Uterus (tissue), 4 donors: ENCODE measurements at places on chromosomes 2 and 18. TPM values are rescaled to one million over a fixed set of nuclear protein-coding genes. Genes with fewer than 3 reads are reported as not detected.

ANKRD62 gene
- 0.18 TPM for total RNA-seq

STPG4 gene
- total RNA-seq: not detected

- no peak overlapping the region for H3K4me3 ChIP-seq
- H3K4me1 ChIP-seq: no peaks in the 10 kb centered on the region
- no peak for DNase-seq
- no peaks in the 10 kb centered on the region for H3K27me3 ChIP-seq
These were observed 779.4 kb upstream of the FSHR start for GRCh38 chr2:49933711-49934110.

DNA sequence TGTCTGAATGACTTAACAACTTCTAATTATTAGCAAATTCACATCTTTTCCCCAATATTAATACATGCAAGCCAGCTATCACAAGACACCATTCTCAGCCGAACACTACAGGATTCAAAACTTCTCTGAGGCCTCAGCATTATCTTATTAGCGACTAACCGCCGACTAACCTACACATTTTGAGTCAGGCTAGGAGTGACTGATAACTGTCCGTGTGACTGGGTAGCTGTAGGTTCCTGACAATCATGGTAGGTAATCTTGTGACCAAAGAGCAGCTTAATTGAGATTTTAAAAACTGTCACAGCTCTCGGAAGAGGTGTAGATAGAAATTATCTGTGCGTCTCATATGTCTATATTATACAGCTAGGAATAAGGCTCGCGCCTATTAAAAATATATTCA lies 44.1 kb upstream of the SP5 start:
- no peaks in the 10 kb centered on the region for H3K4me1 ChIP-seq
- DNase-seq: no peak
- no peak overlapping the region for H3K4me3 ChIP-seq
- H3K27me3 ChIP-seq: no peaks in the 10 kb centered on the region
- H3K27ac ChIP-seq: no peak overlapping the region

- H3K4me3 ChIP-seq: no peak overlapping the region
- H3K27ac ChIP-seq: no peak overlapping the region
- no peaks in the 10 kb centered on the region for H3K4me1 ChIP-seq
- no peak for DNase-seq
- H3K36me3 ChIP-seq: no peaks in the 10 kb centered on the region
These were observed 5.7 kb downstream of the PPP1R1C start for GRCh38 chr2:181991171-181991885.

DNA sequence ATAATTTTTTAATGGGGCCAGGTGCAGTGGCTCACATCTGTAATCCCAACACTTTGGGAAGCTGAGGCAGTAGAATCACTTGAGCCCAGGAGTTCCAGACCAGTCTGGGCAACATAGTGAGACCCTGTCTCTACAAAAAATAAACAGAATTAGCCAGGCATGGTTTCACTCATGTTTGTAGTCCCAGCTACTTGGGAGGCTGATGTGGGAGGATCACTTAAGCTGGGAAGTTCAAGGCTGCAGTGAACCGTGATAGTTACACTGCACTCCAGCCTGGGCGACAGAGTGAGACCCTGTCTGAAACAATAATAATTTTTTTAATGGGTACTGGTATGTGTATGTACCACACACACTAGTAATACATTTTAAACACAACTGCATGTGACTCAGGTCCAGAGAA lies 2.4 kb downstream of the ARL6IP6 start:
- H3K36me3 ChIP-seq: no peaks in the 10 kb centered on the region
- no peak overlapping the region for H3K4me3 ChIP-seq
- H3K27me3 ChIP-seq: no peaks in the 10 kb centered on the region
- no peak for DNase-seq
- H3K27ac ChIP-seq: no peak overlapping the region
- peaks cover 6% of the 10 kb centered on the region for H3K4me1 ChIP-seq

- no peaks in the 10 kb centered on the region for H3K27me3 ChIP-seq
- no peaks in the 10 kb centered on the region for H3K4me1 ChIP-seq
- no peak overlapping the region for H3K4me3 ChIP-seq
- DNase-seq: no peak
These were observed 45.7 kb downstream of the RALB start for GRCh38 chr2:120298173-120298835.

DNA sequence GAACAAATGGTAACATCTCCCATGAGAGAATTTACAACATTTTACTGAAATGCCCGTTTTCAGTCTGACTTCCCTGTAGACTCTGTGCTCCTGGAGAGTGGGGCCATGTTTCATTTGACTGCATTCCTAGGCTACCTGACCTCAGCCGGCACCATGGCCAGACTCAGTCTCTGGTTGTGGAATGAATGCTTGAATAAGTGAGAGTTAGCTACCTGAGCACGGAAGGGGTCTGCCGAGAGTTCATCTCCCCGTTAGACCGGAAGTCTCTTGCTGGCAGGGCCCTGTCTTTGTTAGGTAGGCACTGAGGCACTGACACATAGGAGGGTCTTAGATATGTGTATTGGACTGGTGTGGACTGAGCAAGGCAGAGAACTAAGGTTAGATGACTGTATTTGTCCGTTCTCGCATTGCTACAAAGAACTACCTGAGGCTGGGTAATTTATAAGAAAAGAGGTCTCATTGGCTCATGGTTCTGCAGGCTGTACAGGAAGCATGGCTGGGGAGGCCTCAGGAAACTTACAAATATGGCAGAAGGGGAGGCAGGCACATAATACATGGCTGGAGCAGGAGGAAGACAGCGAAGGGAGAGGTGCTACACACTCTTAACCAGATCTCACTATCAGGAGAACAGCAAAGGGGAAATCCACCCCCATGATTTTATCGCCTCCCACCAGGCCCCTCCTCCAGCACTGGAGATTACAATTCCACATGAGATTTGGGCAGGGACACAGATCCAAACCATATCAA lies 271.2 kb downstream of the GLI2 start:
- H3K4me3 ChIP-seq: no peak overlapping the region
- DNase-seq: no peak
- no peaks in the 10 kb centered on the region for H3K27me3 ChIP-seq
- no peaks in the 10 kb centered on the region for H3K4me1 ChIP-seq

DUSP2 gene
- total RNA-seq: 33.3 TPM

- H3K4me3 ChIP-seq: no peak overlapping the region
- no peak for DNase-seq
- H3K27me3 ChIP-seq: no peaks in the 10 kb centered on the region
- H3K4me1 ChIP-seq: no peaks in the 10 kb centered on the region
These were observed 43.2 kb upstream of the TMEM182 start for GRCh38 chr2:102718387-102719316.

ABCB11 gene
- not detected for total RNA-seq

- H3K36me3 ChIP-seq: no peaks in the 10 kb centered on the region
- no peaks in the 10 kb centered on the region for H3K27me3 ChIP-seq
- no peak for DNase-seq
- H3K4me1 ChIP-seq: no peaks in the 10 kb centered on the region
- H3K4me3 ChIP-seq: no peak overlapping the region
These were observed 2.8 kb downstream of the GCFC2 start for GRCh38 chr2:75707901-75708300.

MROH2A gene
- total RNA-seq: not detected

DNA sequence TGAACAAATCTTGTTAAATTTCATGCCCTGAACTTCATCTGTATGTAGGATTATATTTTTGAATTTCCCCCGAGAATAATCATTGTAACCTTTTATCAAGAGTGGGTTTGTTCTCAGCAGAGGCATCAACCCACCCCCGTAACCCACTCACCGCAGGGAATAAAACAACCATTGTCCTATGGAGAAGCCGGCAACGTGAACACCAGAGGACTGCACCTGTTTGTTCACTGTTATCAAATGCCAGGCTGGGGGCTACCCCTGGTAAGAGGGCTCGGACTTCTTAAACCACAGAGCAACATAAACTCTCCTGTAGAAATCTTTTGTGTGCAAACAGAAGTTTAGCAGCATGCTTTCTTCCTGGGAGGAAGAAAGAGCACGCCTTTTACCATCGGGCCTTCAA lies 610.4 kb downstream of the ERBB4 start:
- H3K27me3 ChIP-seq: no peaks in the 10 kb centered on the region
- no peak overlapping the region for H3K4me3 ChIP-seq
- no peaks in the 10 kb centered on the region for H3K36me3 ChIP-seq
- DNase-seq: no peak
